ENCODE measurements at places on chromosomes 12 and 14.

DNA sequence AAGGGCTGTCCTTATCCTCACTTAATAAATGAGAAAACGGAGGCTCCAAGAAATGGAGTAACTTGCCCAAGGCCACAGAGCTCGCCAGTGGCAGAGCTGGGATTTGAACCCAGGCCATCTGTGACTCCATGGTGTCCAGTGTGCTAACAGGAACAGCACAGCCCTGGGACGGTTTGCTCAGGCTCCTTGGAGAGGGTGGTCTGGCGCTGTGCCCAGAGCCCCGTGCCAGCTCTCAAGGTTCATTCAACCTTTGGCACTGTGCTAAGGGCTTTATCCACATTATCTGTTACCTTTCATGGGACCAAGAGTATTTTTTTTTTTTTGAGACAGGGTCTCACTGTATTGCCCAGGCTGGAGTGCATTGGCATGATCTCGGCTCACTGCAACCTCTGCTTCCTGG lies 8.1 kb downstream of the DAO start:
- DNase-seq: no peak

DNA sequence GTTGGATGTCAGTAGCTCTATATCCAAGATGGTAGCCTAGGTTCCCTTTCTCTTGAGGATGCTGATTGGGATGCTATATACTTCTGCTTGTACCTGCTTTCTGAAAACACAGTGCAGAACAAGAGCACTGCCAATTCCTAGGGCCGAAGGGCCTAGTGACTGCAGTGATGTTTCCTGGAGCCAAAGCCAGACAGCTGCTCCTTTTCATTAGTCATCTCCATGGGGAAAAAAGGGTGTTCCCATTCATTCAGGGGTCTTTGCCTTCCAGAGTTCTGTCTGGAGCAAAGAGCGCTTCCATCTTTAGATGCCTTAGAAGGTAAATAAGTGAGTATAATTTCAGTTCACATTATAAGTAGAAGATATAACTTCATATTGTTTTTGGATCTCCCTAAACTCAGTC lies 85.5 kb downstream of the PTPRB start:
- DNase-seq: no peak

- DNase-seq: no peak
Measured at GRCh38 chr12:124592481-124593160, 25.2 kb upstream of the NCOR2 start.

DNA sequence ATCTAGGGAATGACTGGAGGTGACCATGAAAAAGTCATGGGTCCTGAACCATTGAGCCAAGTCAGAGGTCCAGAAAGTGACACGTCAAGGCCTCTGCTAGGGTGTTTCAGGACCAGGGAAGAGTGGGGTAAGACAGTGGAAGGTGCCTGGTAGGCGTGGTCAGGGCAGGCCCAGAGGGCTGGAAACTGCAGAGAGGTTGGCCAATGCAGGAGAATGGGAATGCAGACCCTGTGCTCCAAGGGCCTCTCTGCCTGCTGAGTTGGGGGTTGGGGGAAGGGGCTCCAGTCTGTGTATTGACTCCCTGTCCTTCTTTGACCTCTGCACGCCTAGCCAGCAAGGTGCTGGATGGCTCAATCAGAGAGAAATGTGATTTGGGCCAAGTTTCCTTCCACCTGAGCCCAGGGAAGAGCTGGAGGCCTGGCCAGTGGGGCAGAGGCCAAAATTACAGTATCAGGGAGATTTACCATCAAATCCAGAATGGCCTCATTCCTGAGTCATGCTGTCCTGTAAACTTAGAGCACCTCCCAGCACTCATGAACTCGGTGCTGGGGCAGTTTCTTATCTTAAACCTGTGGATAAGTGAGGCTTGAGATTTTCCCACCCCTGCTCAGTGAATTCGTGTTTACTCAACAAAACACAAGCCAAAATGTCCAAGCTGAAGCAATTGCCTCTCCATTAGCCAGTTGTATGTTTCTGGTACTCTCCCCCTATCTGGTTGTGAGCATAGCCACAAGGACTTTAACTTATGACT lies 24.4 kb downstream of the IRF2BPL start:
- no peak for DNase-seq

- DNase-seq: no peak
Measured at GRCh38 chr14:20661197-20661596, 19.7 kb upstream of the OR6S1 start.

DNA sequence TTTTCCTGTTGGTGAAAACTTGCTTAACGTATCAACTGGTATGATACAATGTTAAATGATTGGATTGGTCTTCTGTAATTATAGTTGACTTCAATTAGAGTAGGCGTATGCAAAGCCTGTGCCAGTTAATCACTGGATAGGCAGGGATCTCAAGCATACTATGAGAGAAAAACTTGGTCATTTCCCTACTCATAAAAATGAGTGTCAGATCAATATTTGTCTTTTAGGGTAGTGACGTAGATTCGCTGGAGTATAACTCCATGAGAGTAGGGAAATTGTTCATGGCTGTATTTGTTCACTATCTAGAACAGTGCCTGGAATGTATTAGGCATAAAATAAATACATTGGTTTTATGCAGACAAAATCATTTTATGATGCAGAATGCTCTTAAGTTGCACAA lies 28.6 kb downstream of the NAA30 start:
- DNase-seq: no peak

DNA sequence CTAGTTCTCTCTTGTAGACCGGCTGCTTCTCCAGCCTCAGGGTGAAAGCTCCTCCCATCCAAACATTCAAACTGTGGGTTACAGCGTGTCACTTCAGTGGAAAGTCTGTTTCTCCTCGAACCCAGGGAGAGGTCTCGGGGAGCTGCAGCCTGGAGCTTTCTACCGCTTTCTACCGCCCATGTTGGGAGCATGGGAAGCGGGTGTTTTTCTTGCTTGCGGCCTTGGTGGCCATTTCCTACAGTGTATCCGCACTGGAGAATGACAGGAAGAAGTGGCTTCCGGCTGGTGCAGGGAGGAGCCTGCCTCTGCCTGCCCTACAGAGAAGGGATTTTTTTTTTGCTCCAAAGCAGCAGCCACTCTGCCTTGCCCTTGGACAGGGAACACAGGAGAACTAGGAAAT lies 21.2 kb downstream of the ZFP36L1 start:
- DNase-seq: no peak

GRCh38 chr12:24595652-24596235 lies 353.2 kb downstream of the BCAT1 start:
- DNase-seq: no peak

GRCh38 chr12:123860377-123860776 lies 98.3 kb downstream of the DNAH10 start:
- no peak for DNase-seq

GRCh38 chr12:54527631-54527929 lies 21.8 kb upstream of the PDE1B start:
- DNase-seq: no peak

GRCh38 chr12:95115641-95116040 lies 42.2 kb upstream of the NR2C1 start:
- DNase-seq: no peak

GRCh38 chr12:67469666-67470065 lies 178.9 kb upstream of the DYRK2 start:
- DNase-seq: no peak

- DNase-seq: no peak
Measured at GRCh38 chr14:58947814-58948445, 240.5 kb upstream of the DAAM1 start.

- DNase-seq: no peak
Measured at GRCh38 chr12:16670456-16671050, 64.6 kb upstream of the LMO3 start.

DNA sequence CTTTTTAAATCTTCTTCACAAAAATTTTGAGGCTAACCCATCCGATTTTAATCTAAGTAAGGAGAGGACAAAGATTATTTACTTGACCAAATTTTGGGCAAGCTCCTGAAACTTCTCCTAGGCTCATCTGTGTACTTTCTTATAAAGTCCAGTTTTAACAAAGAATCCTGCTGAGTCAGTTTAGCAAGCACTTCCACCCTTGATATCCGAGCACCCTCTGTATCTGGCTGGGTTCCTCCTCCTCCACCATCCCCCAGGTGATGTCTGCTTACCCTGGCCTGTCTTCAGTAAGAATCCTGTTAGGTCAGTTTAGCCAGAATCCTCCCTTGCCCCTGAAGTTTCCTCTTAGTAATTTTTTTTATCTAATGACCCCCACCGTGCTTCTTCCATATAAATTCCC lies 140.5 kb downstream of the PHLDA1 start:
- no peak for DNase-seq

DNA sequence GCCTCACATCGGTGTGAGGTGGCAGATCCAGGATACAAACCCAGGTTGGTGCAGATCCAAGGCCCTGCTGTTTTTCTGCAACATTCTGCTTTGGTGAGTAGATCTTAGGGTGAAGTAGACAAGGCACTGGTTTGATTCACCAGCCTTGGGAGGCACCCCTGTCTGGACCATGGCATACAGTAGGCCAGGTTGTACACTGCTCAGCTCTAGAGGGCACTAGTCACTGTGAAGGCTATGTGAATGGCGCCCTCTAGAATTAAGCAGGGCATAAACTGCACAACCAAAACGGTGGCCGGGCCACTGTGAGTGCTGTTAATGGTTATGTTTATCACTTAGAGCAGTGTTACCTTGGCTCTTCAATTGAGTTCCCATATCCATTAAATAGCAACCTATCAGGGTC lies 280.6 kb upstream of the PWP1 start:
- no peak for DNase-seq

DNA sequence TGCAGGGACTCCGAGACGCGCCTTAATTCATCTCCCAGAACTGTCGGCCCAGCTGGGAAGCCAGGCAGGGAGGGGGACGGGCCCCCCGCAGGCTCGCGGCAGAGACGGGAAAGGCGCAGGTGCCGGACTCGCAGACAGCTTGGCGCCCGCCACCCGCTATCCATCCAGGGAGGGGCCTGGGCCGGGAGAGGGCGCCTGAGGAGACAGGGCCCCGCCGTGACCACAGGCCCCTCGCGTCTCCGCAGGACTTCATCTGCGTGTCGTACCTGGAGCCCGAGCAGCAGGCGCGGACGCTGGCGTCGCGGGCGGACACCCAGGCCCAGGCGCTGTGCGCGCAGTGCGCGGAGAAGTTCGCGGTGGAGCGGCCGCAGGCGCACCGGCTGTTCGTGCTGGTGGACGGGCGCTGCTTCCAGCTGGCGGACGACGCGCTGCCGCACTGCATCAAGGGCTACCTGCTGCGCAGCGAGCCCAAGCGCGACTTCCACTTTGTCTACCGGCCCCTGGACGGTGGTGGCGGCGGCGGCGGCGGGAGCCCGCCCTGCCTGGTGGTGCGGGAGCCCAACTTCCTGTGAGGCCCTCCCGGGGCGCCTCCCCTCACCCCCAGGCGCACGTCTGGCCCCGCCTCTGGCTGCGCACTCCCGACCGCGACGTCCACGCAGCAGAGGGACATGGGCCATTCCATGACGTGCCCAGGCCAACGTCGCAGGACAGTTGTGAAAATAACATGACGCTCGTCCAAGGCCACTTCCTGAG lies 60.6 kb downstream of the LGMN start:
- peak; percentile 64 for DNase-seq

- no peak for DNase-seq
Measured at GRCh38 chr12:1911598-1912575, 6.6 kb downstream of the CACNA2D4 start.

DNA sequence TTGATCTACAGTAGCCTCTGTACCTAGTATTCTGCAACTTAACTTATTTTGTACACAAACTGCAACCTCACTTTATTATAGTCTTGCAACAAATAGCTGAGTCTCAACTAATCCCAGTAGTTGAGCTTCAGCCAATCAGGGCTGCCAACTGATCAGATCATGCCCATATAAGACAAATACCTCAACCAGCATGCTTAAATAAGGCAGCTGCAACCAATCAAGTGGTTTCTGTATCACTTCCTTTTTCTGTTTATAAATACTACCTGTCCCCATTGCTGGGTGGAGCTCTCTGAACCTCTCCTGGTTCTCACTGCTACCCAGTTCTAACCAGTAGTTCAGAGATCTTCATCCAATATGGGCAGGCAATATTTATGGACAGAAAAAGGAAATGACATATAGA lies 248.5 kb upstream of the FBXO33 start:
- no peak for DNase-seq

GRCh38 chr14:100104523-100105300 lies 39.5 kb downstream of the EVL start:
- DNase-seq: no peak

DNA sequence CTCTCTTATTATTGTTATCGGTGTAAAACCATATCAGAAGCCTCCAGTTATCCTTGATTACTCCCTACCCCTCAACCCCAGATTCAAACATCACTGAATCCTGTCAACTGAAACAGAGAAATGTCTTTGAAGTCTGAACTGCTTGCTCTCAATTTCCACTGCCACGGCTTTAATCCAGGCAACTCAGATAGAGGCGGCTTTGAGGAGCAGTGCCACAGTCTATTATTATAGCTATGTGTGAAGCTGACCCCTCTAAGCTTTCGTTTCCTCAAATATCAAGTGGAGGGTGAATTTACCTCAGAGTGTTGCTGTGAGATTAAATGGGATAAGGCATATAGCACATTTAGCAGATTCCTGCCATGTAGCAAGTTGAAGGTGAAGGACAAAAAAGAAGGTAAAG lies 49.0 kb upstream of the PDE3A start:
- no peak for DNase-seq

GRCh38 chr14:83485591-83485990 lies 1951.9 kb upstream of the SEL1L start:
- DNase-seq: no peak

DNA sequence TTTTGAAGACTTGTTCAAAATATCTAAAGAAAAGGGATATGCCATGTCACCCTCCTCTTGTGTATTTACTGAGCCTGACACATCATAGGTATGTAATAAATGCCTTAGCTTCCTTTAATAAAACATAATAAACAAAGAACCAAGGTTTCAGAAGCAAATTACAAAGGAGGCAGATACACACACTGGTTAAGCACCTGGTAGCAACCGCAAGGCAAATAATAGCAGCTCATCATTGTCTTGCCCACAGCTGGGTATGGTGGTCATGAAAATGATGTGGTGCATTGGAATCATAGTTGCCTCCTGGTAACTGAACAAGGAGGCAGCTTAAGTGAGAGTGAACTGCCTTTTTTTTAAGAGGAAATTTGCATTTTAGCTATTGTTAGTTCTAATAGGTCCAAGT lies 39.0 kb downstream of the PAX9 start:
- DNase-seq: no peak

DNA sequence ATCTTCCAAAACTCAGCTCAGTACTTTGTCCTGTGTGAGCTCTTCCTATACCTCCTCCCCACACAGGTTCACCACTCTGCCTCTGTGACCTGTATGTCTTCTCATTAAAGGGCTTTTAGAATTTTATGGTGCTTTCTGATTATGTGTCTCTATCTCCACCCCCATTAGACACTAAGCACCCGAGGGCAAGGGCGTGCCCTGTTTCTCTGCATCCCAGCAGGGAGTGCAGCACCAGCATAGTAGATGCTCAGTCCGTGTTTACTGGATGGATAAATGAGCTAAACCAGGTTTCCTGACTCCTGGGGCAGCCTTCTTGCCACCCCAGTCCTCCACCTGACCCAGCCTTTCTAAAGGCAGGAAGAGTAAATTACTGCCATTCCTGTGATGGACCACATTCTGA lies 333.8 kb downstream of the CACNA1C start:
- DNase-seq: no peak

DNA sequence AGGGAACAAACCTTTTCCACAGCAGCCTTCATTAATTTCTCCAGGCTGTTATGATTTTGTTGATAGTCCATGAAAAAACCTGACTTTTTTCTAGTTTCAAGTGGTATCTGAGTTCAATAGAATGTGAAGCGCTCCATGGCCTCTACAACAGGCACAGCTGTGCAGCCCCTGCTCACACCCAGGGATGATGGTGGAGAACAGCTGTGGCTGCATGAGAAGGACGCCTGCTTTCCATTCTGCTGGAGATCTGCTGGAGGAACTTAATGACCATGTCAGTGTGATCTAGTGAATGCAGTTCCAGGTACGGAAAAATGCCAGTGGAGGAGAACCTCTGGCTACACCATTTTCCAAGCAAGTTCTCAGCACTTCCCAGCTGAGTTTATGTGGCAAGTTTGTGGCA lies 80.6 kb downstream of the PIWIL1 start:
- no peak for DNase-seq

Data from NCI-H2171 (cell line).